ENCODE measurements at places on chromosomes 2 and 18. TPM values are rescaled to one million over a fixed set of nuclear protein-coding genes. Genes with fewer than 3 reads are reported as not detected.

The CYTIP gene
- not detected for total RNA-seq

The SERPINB11 gene
- total RNA-seq: not detected

The CHAC2 gene
- 5.8 TPM for total RNA-seq

The EPAS1 gene
- total RNA-seq: 159 TPM

The LONRF2 gene
- under 0.01 TPM for total RNA-seq

The RGPD4 gene
- not detected for total RNA-seq

The SS18 gene
- 85.4 TPM for total RNA-seq

The GCG gene
- not detected for total RNA-seq

The PRKAG3 gene
- not detected for total RNA-seq

The SP100 gene
- 103 TPM for total RNA-seq

The RABL2A gene
- 7.3 TPM for total RNA-seq

The NT5C1B gene
- not detected for total RNA-seq

The GAREM2 gene
- total RNA-seq: 0.63 TPM

The SERPINB2 gene
- 30.7 TPM for total RNA-seq

The LOXHD1 gene
- not detected for total RNA-seq

The DSC1 gene
- total RNA-seq: not detected

The IL36G gene
- total RNA-seq: not detected

The DSG2 gene
- under 0.01 TPM for total RNA-seq

The TCF4 gene
- total RNA-seq: 335 TPM
